ENCODE measurements at places on chromosomes 7 and 10.

- DNase-seq, result no peak
These were observed at the start of gene GPR37 for GRCh38 chr7:124765401-124766352. GPR37 (minus strand) TSS chr7:124765792; CDS start chr7:124764976, 816 bp downstream.

DNA sequence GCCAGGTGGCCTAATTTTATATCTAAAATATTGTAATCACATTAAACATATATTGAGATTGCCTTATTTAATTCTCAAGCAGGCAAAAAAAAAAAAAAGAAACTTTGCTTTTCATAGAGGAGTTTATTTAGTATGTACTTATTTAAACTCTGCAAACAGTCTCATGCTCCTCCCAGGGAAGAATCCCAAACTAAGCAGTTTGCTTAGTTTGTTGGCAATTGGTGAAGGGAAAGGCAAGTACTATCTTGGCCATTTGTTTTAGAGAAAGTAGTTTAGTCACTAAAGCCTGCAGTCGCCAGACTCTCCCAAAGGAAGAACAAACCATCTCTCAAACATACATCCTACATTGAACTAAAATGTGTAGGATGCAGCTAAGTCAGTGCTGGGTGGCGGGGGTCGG lies 226.8 kb downstream of the CDC14C start:
- no peak for DNase-seq

GRCh38 chr7:43015301-43015700 lies 83.1 kb downstream of the MRPL32 start:
- no peak for DNase-seq

- DNase-seq, result no peak
These were observed 30.1 kb downstream of the TPK1 start for GRCh38 chr7:144805627-144806239.

- no peak for DNase-seq
These were observed 383.8 kb upstream of the SORCS1 start for GRCh38 chr10:107548301-107548700.

DNA sequence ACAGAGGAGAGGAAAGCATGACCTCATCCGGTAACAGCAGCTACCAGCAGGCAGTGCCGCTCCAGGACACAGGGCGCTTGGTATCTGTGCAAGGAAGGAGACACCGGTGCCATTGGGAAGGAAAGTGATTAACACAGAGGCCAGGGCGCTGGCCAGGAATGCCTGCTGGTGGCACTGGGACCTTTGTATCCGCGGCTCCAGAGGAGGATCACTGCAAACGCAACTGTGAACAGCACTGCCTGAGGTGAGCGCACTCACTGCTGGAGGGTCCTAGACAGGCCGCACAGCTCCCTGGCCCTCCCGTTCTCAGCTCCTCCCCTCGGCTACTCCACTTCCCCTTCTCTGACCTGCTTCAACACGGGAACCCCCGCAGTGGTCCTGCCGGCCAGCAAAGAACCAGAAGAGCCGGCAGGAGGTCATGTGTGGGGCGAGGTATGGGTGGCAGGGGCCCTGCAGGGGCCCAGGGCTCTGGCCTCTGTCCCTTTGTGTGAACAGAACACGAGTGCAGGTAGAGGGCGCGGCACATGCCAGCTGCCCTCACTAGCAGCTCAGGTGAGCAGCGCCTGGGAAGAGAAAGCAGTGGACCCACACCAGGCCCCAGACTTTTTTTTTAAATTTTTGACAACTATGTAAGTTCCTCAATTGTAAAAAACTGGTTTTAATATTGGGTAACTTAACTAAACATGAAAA lies 107.6 kb downstream of the VIPR2 start:
- DNase-seq, result no peak

DNA sequence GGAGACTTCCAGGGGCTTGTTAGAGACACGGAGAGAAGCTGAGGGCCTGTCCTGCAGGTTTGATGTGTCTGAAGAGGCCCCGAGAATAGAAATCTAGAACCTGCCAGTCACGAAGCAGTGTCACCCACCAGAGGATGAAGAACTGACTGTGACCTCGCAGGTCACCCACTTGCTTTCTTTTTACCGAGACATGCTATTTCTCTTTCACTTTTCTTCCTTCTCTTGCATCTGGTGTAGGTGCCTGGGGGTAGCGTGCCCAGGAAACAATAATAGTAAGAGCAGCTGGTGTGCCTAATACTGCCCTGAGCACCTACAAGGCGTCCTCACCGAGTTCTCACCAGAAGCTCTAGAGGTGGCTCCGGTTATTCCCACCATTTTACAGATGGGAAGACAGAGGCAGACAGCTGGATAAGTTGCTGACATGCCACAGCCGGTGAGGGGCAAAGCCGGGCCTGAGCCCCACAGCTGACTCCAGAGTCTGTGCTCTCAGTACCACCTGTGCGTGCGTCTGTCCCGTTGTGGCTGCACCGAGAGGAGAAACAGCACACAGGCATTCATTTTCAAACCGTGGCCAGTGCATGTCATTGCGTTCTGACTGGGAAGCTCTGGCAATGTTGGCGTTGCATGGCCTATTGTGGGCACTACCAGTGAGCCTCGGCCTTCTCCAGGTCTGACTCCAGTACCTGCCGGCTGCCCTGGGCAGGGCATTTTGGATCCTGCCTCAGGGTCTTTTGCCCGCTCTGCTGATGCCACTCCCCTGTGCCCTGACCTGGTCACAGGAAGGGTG lies 7.8 kb downstream of the CHST3 start:
- DNase-seq, result no peak

DNA sequence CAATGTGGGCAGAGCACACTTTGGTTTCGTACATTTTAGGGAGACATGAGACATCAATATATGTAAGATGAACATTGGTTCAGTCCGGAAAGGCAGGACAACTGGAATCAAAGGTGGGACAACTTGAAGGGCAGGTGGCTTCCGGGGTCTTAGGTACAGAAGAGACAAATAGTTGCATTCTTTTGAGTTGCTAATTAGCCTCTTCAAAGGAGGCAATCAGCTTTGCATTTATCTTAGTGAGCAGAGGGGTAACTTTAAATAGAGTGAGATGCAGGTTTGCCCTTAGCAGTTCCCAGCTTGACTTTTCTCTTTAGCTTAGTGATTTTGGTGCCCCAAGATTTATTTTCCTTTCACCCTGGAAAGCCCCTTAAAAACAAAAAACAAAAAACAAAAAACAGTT lies 21.3 kb downstream of the ZNF487 start:
- DNase-seq, result no peak

GRCh38 chr7:36305226-36305625 lies 84.4 kb upstream of the ANLN start:
- no peak for DNase-seq

DNA sequence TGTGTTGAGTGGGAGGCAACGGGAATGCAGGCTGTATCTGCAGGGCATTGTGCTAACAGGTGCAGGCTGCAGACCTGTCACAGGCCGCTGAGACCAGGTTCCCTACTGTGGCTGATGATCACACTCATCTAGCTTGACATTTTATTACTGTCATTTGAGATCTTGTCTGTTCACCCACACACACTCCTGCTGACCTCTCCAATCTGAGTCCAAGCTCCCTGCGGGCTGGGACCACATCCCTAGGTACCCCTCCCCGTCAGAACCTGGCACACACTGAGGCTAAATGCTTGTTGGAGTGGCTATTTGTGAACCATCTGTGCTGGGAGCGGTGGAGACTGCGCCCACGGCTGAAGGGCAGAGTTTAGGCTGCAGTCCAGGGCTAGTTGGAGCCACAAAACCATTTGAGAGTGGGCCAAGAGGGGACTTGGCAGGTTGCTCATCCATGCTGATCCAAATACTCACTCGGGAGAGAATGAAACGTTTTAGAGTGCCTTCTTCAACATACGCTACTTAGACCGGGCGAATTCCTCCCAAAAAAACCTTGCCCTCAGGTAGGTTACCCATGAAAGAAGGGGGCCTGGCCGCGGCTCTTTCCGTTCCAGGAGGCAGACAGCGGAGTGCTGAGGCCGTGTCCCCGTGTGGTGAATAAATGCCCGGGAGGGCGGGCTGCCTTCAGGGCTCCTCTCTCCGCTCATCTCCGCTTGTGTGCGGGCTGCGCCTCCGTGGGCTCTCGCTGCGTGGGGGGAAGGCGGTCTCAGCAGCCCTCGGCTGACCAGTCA lies 164.4 kb downstream of the RGS10 start:
- no peak for DNase-seq

DNA sequence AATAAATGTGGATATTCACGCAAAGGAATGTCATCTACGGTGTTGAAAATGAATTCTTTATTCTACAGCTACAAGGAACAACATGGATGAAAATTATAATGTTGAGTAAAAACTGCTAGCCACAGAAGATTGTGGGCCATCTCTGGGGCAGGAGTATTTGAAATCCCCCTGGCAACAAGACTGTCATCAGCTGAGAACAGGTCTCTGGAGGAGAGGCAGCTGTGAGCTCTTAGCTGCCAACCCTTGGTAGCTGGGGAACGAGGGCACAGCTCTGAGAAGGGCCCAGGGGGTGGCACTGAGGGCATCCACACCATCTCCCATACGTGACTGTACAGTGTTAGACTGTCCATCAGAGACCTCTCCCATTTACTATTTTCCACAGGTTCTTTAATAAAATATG lies 340.1 kb upstream of the MGMT start:
- no peak for DNase-seq

GRCh38 chr7:38034062-38034908 lies 113.8 kb downstream of the EPDR1 start:
- no peak for DNase-seq

DNA sequence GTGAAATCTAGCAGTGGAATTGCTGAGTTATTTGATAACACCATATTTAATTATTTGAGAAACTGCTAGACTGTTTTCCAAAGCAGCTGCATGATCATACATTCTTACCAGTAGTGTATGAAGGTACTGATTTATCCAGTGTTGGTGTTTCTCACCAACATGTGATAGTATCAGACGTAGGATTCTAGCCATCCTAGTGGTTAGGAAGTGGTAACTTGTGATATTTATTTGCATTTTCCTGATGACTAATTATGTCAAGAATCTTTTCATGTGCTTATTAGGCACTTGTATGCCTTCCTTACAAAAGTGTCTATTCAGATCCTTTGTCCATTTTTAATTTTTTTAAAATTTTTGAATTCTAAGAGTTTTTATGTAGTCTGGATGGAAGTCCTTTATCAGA lies 54.2 kb upstream of the PLXDC2 start:
- no peak for DNase-seq

DNA sequence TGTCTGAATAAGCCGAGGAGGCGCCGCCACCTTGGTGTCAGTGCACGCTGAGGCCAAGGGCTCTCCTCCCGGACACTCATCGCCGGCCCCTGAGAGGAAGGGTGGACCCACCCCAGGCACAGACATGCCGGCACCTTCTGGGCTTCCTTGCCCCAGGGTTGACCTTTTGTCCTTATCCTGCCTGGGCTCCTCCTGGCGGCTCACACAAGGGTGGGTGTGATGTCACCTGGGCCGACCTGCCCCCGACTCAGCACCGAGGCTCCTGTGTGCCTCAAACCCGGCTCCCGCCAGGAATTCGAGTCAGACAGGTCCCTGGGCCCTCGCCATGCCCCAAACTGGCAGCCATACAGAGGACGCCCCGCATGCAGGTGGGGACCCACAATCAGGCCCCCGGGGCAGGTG lies 17.7 kb upstream of the CFAP46 start:
- DNase-seq, result no peak

- no peak for DNase-seq
These were observed 9.3 kb upstream of the TMEM270 start for GRCh38 chr7:73851410-73852338.

GRCh38 chr10:63901228-63901627 lies 380.0 kb downstream of the REEP3 start:
- DNase-seq, result no peak

DNA sequence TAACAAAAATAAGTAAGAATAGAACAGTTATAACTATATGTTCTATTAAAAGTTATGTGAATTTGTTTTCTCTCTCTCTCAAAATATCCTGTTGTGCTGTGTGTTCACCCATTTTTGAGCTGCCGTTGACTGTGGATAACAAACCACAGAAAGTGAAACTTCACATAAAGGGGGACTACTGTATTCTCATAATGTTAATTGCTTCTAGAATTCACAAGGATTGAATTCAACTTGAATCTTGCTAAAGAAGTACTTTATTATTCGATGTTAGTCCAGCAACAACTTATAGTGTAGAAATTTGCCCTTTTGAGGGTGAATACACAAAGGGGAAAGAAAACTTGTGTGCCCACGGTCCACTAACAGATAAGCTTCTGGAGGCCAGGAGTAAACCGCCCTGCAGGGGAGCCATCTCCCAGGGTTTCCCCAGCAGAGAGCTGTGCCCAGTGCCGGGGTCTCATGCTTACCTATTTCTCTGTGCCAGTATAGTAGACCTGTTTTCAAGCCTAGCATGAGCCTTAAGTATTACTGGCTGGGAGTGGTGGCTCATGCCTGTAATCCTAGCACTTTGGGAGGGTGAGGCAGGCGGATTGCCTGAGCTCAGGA lies 87.1 kb downstream of the KAT6B start:
- DNase-seq, result no peak

DNA sequence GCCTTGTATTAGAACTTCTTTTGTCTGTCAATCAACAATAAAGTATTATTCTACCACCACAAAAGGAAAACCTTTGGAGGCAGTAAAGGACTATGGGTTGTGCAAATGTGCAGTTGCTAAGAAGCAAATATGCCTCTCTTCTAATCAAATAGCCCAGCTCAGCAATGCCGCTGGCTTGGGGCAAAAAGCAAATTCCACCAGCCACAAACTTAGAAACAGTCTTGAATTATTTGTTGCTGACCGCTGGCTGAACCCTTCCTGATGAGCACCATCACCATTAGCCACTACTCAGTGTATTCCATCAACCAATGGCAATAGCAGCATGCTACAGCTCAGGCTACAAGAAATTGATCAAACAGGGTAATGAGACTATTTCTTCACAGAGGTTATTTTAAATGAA lies 51.0 kb downstream of the SKAP2 start:
- DNase-seq, result no peak

DNA sequence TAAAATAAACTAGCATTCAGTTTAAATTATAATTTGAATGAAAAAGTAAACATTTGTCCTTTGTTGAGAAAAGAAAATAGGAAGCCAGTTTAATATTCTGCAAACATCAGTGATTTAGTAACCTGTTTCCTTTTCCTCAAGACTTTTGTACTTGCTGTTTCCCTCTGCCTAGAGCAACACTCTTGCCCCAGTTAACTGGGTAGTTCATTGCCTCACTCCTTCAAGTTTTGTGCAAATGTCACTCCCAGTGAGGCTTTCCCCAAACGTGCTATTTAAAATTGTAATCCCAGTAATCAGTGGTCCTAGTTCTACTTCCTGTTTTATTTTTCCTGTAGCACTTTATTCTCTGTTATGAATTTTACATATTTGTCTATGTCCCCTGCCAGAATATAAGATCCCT lies 23.8 kb downstream of the DLD start:
- DNase-seq, result no peak

GRCh38 chr10:120600871-120601649 lies 144.0 kb downstream of the PLPP4 start:
- DNase-seq, result no peak

- DNase-seq, result no peak
These were observed 216.1 kb downstream of the HTR7 start for GRCh38 chr10:90641731-90642130.

DNA sequence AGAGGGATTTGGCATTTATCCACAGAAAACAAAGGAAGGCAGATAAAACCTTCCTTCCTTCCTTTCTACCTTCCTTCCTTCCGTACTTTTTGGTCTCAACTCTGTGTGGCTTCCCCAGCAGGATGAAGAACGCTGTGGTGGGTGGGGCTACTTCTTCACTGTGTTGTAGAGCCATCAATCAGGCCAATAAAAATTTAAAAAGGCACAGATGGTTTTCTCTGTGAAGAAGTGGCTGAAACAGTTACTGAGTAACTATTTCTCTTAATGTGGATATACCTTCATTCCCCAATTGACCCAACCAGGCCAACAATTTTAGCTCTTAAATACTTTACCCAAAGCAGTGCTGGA lies 75.8 kb downstream of the ZNF92 start:
- no peak for DNase-seq

- DNase-seq, result no peak
These were observed 24.6 kb upstream of the MPP7 start for GRCh38 chr10:28327491-28327880.

- no peak for DNase-seq
These were observed 103.6 kb downstream of the SH3PXD2A start for GRCh38 chr10:103751667-103752290.
